Left hindlimb (tissue), 1 donor: ENCODE measurements at places on chromosomes 3 and 15.

DNA sequence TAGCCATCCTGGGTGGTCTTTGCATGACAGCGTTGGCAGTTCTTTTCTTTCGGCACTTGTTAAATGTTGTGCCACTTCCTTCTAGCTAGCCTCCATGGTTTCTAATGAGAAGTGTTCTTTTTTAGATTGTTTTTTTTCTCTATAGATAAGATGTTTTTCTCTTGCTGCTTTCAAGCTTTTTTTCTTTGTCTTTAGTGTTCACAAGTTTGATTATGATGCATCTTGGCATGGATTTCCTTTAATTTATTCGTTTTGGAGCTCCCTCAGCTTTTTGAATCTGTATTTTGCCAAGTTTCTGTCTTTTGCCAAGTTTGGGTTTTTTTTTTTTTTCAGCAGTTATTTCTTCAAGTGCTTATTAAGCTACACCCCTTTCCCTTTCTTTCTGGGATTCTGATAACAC lies 53.1 kb downstream of the TM2D3 start:
- no peak for DNase-seq

DNA sequence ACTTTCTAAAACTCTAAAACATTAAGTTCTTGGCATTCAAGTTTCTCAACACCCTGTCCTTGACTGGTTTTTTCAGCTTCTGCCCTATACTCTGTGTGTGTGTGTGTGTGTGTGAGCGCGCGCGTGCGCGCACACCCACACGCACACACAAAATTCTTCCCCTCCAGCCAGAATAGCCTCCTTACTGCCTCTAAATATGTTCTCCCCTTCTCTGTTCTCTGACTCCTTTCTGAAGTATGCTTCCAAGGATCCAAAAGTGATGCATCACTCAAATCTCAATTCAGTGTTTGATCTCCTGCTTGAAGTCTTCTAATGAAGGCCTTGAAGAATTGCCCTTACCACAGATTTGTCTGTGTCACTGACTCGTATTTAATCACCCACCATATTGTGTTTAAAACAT lies 129.8 kb downstream of the SLC25A26 start:
- DNase-seq, result no peak

GRCh38 chr3:71090207-71090606 lies 493.3 kb downstream of the FOXP1 start:
- DNase-seq, result no peak

DNA sequence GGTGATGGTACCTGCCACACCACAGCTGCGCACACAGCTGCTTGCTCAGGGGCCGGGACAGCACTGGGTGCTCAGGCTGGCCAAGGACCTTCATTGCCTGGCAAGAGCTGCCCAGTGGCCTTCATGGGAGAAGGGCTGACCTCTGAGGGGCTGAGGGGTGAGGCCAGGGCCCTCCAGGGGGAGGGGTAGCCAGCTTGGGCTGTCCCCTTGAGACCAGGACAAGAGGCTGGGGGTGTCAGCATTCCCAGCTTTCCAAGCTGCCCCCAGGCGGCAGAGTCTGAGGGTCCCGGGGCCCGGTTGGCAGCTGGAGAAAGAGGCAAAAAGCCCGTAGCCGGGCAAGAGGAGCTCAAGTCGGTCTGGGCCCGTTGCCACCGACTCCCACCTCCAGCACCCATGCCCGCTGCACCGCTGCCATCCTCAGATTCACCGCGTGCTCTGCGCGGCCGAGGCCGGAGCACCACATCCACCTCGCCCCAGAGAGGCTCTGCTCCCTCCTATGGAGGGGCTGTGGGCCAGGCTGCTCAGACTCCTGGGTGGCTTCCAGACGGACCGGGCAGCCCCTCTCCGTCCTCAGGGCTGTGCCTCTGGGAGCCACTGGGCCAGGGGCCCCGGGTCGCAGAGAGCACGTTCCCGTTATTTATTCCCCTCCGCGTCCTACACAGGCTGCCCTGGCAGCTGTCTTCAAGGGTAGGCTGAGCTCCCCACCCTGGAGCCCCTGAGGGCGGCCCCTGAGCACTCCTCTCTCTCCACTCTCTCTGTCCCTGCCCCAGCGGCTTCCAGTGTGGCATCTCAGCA lies 51.5 kb downstream of the PLXNA1 start:
- peak; percentile 20 for DNase-seq

DNA sequence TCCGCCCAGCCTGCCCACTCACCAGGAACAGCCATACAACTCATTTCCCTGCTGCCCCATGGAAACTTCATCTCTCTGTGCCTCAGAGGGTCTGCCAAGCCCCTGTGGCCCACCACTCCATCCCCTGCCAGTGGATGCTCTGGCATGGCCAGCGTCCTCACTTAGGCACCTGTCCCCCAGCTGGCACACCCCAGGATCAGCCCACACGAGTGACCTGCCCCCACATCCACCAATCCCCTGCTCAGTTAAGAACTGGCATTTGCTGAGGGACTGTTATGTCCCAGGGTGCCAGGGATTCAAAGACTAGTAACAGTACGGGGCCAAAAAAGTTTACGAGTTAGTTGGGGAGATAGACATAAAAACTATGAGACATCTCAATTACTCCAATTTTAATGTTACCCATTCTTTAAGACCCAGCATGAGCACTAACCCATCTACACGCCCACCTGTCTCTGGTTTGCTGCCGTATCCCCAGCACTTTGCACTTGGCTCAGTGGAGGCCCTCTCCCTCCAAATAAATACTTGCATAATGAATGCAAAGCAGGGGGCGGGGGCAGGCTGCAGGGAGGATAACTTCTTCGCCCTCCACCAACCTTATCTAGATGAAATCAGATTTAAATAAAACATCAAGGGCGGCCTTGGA lies 11.6 kb upstream of the BAHD1 start:
- no peak for DNase-seq

DNA sequence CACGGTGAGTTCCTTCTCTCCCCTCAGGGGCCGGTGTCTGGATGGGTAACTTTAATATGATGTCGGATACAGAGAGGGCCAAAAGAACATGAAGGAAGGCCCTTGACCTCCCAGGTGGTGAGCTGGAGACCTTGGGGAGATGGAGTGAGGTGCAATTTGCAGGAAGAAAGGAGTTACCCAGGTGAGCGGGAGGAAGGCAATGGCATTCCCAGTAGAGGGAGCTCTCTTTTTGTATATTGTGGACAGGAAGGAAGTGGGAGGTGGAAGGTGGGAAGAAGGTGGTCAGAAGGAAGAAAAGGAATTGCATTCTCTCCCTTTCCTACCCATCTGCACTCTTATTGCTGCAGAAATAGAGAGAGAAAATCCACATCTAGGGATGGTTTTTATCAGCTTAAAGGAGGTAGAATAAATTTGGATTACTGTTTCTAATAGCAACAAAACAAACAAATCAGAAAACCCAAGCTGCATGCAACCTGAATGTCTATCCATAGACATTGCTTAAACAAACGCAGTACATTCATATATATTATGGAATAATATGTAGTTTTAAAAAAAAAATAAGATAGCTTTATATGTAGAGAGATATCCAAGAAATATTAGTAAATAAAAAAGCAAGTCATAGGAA lies 169.0 kb upstream of the TSC22D2 start:
- DNase-seq, result no peak

GRCh38 chr15:95758451-95758850 lies 572.0 kb upstream of the NR2F2 start:
- no peak for DNase-seq
